ENCODE measurements at places on chromosomes 5 and 9.
A peak's percentile ranks its signal among the peaks of the same experiment; 100 is the strongest.

GRCh38 chr9:92312887-92313623 lies 12.1 kb downstream of the NOL8 start:
- no peak for DNase-seq

DNA sequence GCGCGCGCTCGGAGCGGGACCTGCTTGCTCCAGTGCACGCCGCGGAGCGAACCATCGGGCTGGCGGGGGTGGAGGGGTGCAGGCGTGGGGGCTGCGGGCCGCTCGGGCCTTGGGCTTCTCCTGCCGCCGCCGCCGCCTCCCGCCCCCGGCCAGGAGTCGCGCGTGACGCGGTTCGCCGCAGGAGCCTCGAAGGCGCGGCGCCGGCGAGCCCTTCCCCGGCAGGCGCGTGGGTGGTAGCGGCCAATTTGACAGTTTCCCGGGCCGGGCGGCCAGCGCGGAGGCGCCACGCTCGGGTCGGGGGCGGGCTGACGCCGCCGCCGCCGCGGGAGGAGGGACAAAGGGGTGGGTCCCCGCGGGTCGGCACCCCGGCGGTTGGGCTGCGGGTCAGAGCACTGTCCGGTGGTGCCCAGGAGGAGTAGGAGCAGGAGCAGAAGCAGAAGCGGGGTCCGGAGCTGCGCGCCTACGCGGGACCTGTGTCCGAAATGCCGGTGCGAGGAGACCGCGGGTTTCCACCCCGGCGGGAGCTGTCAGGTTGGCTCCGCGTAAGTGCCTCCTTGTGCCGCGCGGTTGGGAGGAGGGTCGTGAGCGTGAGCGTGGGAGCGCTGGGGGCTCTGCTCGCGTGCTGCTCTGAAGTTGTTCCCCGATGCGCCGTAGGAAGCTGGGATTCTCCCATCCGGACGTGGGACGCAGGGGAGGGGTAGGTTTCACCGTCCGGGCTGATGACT lies at the start of gene TJP2:
TSS of gene TJP2 (plus strand) at position 387 of the 725 bp plus-strand sequence. CDS start at position 483, 96 bp downstream.
- DNase-seq, result peak; percentile 28

DNA sequence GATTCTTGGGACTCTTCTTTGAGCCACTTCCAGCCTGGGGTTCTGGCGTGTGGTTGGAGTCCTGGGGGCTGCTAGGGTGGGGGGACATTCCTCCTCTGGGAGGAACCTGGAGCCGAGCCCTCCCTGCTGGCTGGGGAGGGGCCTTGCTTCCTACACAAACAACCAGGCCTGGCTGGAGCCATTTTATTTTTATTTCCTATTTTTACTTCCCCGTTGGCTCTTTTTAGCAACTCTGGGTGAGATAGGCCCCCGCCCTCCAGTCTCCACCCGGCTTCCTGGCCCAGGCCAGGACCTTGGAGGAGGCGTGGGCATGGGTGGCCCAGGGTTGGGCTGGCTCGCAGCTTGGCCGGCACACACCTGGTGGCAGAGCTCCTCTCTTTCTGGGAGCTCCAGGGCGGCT lies 15.1 kb downstream of the RXRA start:
- no peak for DNase-seq

DNA sequence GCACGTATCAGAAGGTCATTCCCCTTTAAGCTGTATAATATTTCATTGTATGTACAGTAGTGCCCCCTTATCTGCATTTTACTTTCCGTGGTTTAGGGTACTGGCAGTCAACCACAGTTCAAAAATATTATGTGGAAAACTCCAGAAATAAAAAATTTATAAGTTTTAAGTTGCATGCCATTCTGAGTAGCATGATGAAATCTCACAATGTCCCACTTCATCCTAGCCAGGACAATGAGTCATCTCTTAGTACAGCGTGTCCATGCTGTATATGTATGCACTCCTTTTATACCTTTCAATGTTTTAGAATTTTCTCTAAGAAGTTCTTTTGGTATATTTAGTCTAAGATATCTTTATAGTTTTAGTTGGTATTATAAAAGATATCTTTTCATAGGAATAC lies 115.0 kb upstream of the HAND1 start:
- DNase-seq, result no peak

DNA sequence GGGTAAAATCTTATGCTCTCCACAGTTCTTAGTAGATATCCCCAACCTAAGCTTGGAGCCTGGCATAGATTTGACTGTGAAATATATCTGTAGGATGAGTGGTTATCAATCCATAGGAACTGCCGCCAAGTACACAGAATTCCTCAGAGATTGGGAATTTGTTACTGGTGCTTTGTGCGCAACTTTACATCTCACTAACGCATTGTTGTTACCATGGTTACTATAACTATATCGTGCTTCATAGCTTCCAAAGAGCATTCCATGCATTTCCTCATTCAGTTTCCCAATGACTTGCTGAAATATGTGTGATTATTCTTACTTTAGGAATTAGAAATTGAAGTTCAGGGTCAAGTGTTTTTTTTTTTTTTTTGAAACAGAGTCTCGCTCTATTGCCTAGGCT lies 9.5 kb upstream of the GGTA1 start:
- no peak for DNase-seq

GRCh38 chr5:6868171-6868570 lies 154.9 kb downstream of the TENT4A start:
- DNase-seq, result no peak

DNA sequence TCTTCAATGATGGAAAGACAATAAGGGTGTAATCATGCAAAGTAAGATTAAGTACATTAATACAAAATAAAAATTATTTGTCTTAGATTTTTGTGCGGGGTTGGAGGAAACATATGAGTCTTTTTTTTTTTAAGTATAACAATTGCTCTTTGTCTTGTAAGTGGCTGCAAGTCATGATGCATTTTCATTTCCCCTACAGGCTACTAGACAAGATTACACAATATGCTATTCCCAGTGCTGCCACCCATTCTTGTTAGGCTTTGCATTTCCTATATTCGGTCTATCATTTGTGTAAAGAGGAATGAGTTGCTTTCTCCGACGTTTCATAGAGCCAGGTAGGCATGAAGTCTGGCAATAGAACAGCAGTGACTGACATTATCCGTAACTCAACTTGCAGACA lies 294.2 kb upstream of the CYLC2 start:
- no peak for DNase-seq

- no peak for DNase-seq
Measured at GRCh38 chr5:2186472-2187015, 303.8 kb upstream of the IRX4 start.

DNA sequence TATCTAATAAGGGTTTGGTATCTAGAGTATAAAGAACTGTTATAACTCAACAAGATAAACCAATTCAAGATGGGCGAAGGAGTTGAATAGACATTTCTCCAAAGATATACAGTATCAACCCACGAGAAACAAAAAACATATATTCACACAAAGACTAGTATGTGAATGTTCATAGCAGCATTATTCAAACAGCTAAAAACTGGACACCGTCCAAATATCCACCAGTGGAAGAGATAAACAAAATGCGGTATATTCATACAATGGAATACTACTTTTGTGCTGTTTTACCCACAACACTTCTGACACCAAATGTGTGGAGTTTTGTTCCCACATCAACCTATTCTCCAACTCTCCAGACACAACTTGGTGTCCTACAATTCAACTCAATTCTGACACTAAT lies 33.1 kb downstream of the EGR1 start:
- DNase-seq, result no peak

DNA sequence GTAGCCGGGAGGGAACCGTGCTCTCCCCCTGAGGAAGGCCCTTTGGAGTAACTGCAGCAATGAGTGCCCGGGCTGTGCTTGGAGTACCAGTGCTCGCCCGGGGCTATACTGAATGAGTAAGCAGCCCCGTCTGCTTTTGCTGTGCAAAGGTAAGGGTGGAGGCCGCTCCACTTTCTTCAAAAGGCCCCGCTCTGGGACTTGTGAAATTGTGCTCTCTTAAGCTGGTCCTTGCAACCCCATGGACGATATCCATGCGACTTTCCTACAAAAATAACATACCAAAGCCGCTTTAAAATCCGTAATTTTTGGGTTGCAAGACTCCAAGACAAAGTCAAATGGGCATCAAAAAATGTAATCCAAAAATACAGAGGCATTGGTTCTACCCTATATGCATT lies 578 bp upstream of the TNFAIP8 start:
- DNase-seq, result no peak

DNA sequence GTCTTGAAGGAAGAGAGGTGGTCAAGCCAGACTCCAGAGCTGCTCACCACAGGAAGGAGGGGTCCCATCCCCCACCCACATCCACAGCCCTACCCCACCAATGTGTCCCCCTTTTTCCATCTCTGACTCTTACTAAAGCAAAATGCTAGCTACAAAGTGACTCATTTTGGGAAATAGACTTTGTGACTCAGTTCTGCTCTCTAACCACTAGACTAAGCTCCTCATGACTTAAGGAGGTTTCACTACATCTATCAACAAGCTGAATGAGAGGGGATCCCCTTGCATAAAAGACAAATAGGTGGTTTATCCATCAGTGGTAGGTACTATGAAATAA lies 35.1 kb upstream of the ADRB2 start:
- no peak for DNase-seq

DNA sequence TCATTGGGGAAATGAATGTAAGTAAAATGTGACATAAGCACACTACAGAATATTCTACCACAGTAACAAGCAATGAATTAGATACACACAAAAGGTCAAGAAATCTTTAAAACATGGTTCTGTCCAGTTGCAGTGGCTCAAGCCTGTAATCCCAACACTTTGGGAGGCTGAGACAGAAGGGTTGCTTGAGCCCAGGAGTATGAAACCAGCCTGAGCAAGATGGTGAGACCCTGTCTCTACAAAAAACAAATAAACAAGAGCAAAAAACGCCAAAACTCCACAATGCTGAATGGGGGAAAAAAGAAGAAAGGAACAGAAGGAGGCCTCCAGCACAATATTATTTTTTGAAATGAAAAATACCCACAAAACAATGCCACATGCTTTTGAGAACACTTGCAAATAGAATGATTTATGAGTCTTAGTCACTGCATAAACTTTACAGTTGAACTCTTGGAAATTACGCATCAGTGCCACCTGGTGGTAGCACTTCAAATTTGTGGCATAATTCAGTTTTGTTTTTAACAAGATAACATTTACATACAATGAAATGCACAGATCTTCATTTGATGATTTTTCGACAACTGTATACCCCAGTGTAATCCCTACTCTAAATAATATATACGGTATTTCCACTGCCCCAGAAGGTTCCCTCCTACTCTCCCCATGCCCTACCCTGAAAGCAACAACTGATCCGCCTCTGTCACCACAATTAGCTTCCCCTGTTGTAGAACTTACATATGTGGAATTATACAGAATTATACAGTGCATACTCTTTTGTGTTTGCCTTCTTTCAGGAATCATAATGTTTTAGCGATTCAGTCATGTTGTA lies 14.4 kb upstream of the SPINK4 start:
- DNase-seq, result peak; percentile 67

DNA sequence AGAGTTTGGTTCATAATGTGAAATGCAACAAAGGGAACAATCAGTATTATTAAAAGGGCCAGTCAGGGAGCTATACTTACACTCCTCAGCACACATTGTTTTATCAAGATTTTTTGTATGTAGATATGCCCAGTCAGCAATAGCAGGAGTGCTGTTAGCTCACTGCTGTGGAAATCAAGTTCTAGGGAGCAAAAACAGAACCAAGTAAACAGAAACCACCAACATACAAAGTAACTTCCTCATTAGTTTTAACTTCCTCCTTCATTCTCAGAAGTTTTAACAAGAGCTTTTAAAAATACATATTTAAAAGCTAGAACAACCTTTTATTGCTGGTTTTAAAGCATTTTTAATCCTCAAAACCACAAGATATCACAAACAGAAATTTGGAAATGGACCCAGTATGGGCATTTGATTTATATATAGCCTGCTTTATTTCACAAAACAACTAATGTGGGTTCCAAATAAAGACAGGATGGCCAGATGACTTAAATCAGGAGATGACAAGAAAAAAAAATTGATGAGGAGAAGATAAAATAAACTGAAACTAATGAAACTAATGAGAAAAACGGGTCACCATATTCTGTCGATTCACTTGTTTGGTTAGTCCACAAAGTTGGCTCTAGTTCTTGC lies 178.5 kb downstream of the ADAMTS12 start:
- DNase-seq, result no peak
